ENCODE measurements at places on chromosomes 2 and 18. TPM values are rescaled to one million over a fixed set of nuclear protein-coding genes. Genes with fewer than 3 reads are reported as not detected.

CCDC141 gene
- total RNA-seq: not detected

GALNT14 gene
- 44.9 TPM for total RNA-seq

FLACC1 gene
- not detected for total RNA-seq

STAM2 gene
- total RNA-seq: 6.9 TPM

RBM44 gene
- total RNA-seq: 0.29 TPM

ERICH2 gene
- total RNA-seq: not detected

LMAN1 gene
- 34.7 TPM for total RNA-seq

SH3RF3 gene
- total RNA-seq: 0.63 TPM

C2orf80 gene
- not detected for total RNA-seq

Data from A549 treated with ZK216348 at 1 μM for 4 hours (cell line).